Activated CD4-positive, CD25-positive, alpha-beta regulatory T cell treated with anti-CD3 and anti-CD28 coated beads, Interleukin-2, amount 50 U/mL, for 24 hours (primary cell): ENCODE measurements at places on chromosomes 5 and 9.

DNA sequence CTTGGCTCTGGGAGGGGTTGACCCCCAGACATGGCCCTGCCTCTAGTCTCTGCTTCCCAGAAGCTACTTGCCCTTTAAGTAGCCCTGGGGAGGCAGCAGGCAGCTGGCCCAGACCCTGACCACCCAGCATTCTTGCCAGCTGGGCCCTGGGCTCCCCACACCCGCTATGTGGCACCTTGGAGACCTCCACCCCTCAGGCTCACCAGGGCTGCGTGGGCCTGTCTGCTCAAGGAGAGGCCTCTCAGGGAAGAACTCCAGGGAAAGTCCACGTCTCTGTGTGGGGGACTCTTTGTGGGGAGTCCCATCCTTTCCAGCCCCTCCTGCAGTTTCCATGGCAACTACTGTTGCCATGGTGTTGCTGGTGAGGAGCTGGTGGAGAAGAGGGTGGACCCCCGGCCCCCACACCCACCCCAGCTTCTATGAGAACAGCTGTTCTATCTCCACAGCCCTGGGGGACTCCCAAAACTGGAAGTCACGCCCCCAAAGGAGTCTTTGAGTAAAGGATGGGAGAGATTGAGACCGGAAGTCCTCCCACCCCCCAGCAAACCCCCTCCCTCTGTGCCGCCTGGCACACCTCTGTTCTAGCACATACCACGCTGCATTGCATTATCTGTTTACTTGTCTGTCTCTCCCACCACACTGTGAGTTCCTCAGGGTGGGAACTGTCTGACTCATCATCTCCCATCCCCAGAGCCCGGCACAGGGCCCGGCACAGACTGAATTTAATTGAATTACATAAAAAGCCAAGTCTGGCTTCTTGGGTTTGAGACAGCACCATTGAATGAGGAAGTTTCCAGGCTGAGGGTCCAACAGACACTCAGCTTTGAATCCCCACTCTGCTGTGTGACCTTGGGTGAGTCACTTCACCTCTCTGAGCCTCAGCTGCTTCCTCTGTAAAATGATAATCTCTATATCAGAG is 12.6 kb downstream of the DNM1 start:
- ATAC-seq: no peak

GRCh38 chr5:45491368-45491767 is 204.8 kb downstream of the HCN1 start:
- no peak for ATAC-seq

- peak; percentile 52 for ATAC-seq
These were observed 31.7 kb downstream of the PRRX2 start for GRCh38 chr9:129696944-129697655.

- no peak for ATAC-seq
These were observed 139.3 kb downstream of the CSNK1G3 start for GRCh38 chr5:123651234-123651633.

DNA sequence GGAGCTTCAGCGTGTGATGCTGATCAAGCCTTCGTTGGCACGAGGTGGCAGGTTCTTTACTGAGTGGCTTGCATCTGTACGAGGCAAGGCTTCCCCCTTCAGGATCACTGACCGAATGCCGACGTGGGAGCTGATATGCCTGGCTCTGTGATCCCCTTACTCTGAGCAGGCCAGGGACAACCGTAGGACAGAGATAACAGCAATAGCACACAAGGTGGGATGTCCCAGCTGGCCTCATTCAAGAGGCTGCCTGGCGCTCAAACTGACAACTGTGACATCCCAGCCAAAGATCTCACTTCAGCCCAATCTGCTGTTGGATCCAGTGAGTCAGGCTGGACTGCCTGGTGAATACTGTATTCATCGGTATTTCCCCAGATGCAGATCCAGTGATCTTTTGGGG is 199.4 kb upstream of the PANK3 start:
- ATAC-seq: no peak

- no peak for ATAC-seq
These were observed 163.5 kb downstream of the ARL15 start for GRCh38 chr5:54146916-54147315.

DNA sequence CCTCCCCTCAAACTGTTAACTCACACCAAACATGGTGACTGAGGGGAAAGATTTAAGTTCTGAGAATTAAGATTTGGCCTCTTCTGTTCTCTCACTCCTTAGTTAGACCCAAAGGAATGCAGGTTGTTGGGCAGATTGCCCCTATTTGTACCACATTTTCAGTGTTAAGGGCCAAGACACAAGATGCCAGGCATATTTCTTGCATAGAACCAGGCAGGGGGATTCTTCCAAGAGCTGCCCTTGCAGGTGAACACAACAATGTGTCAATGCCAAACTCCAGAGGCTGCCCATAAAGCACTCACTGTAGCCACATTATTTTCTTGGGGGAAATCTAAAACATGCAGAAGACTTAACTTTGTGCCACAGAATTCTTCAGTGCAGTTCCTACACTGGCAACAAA is 14.7 kb downstream of the MPDZ start:
- no peak for ATAC-seq

DNA sequence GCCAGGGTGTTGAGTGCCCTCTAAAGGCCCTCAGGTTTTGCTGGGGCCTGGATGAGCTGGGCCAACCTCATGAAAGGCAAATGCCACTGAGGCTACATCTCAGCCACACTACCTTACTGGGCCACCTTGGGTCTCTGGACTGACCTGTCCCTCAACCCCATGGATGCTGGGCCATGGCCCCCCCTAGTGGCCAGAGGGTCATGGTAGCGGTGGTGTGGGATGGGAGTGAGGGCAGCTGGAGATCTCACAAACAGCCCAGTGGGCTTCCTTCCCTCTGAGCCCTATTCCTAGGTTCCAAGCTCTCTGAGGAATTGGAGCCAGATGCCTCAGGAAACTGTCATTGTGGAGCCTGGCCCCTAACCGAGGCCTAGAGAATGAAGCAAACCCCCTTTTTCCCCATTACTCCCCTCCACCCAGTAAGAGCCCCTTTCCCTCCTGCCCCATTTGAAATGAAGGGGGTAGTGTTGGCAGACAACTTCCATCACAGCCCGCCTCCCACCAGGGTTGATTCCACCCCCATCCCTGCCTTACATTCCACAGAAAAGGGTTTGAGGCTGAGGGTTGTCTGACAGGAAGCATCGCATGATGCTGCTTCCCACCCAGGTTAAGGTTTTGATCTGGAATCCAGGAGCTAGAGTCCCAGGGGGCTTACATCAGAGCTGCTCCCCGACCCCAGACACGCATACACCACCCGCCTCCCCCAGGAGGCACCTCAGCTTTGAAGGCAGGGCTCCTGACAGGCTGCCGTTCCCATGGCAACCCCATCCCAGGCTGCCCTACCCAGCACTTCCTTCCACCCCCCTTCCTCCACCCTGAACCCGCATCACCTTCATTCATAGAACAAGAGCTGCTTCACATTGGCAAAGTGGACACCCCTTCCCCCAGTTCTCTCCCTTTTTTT is 63.9 kb downstream of the PCDH1 start:
- no peak for ATAC-seq

DNA sequence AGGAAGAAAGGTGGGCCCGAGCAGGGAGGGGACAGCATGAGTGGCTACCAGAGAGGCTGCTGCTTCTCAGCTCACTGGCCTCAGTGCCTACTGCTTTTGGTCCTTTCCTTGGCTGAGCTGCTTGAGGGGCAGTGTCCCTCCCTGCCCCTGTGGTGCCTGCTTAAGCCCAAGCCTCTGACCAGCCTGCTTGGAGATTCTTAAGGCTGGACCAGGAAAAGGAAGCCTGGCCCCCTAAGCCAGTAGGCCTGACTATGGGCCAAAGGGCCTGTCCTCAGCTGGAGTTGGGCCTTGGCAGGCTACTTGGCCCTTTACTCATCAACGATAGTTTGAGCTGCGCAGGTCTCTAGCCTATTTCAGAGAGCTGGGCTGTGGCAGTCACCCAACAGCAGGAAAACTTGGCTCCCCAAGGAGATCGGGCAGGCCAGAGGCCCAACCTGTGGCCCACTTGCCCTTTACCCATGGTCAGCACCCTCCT is 24.9 kb downstream of the TCF7 start:
- no peak for ATAC-seq

GRCh38 chr5:98104454-98105188 is 668.8 kb upstream of the RGMB start:
- no peak for ATAC-seq

DNA sequence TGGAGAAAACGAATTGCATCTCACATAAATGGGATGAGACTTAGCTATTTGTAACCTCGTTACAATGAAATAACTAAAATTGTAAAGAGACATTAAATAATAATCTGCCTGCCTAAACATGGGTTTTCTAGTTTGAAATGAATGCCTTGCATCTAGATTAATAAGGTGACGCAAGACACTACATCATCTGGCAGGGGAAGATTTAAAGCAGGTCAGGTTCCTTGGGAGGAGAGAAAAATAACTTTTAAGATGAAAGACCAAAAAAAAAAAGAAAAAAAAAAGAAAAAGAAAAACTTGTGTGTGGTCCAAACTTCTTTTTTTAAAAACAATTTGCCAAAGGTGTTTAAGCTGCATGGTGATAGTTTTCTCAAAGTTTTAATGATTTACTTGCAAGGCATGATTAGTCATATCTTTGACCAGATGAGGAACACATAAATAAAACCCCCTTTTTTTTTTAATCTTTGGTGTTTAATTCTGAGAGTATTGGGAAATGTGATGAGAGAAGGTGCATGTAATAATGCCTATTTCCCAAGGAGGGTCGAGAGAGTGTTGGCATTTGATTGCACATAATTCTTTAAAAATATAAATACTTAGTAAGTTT is 122.9 kb upstream of the ADAMTSL1 start:
- ATAC-seq: no peak

GRCh38 chr5:42760426-42760825 is 3.8 kb downstream of the CCDC152 start:
- no peak for ATAC-seq

DNA sequence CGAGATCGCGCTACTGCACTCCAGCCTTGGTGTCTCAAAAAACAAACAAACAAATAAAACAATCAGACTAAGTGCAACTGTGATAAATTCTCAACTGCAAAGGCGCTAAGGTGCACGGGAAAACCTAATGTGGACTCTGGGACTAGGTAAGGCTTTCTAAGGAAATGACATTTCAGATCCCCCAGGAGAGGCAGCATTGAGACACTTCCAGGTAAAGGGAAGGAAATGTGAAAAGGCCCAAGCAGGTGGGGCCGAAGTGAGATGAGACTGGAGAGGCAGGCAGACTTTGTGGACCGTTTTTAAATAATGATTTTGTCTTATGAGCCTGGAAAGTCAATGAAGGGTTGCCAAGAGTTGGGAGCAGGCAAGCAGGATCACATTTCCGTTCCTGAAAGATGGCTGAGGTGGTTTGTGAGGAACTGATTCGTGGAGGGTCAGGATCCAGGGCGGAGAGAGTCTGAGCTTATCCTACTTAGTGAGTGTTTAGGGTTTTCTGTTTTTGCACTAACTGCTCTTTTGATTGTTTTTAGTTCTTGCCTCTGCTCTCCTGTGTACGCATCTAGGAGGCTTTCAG is 2.0 kb upstream of the APBA1 start:
- ATAC-seq: no peak

- ATAC-seq: no peak
These were observed 50.9 kb downstream of the FANCC start for GRCh38 chr9:95266649-95267048.

- peak; percentile 60 for ATAC-seq
These were observed 27.0 kb downstream of the ERAP2 start for GRCh38 chr5:96903300-96903699.

DNA sequence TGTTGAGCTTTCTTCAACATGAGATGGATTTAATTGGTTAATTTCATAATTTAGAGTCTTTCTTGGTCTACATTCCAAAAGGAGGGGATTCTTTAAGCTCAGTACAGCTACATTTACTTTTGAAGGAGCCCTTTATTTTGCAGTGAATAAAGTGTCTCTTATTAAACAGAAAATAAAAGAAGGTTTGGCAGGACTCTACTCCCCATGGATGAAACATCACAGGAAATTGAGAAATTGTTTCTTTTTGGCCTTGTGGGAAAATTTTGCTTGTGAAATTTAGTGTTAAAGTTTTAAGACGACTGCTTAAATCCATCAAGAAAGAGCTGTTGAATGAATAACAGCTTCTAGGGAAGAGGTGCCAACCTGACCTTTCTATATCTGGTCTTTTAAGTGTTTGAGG is 187.7 kb downstream of the NTRK2 start:
- ATAC-seq: no peak

GRCh38 chr5:81425569-81425968 is 31.6 kb upstream of the ACOT12 start:
- ATAC-seq: peak; percentile 51

- no peak for ATAC-seq
These were observed 231.5 kb downstream of the SH3GL2 start for GRCh38 chr9:17810317-17810716.

GRCh38 chr9:14652729-14653377 is 40.4 kb downstream of the ZDHHC21 start:
- ATAC-seq: no peak

DNA sequence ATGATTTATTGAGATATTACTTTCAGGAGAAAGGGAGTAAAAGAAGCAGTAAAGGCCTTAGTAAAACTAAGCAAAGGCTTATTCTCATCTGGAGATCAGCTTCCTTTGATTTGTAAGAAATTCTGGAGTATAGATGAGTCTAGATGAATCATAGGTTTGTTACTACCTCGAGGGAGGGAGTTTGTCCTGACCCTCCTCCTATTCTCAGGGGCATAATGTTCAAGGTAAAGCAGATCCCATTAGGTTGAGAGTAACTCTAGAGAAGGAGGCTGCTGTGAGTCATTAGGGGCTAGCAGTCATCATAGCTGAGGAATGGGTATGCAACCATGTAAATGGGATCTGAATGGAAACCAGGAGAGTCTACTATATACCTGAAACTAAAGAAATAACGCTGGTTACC is 155.5 kb upstream of the MOCS2 start:
- no peak for ATAC-seq

- no peak for ATAC-seq
These were observed 19.6 kb upstream of the HRH2 start for GRCh38 chr5:175638305-175638704.

DNA sequence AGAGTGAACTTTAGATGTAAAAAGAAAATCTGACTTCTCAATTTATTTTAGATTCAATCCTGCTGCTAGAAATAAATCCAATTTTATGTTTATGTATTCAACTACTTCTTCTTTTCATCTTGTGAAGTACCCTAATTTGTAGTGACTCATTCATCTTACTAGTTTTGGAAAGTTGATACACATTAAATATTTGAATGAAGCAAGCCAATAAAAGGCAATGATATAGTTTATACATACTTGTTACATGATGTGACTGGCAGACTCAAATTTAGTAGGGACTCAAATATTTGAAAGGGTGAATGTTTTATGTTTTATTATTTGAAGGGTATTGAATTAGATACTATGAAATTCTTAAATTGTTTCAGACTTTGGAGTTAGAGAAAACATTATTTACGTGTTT is 34.7 kb downstream of the CSNK1G3 start:
- no peak for ATAC-seq
